ENCODE measurements at places on chromosomes 7 and 10.

DNA sequence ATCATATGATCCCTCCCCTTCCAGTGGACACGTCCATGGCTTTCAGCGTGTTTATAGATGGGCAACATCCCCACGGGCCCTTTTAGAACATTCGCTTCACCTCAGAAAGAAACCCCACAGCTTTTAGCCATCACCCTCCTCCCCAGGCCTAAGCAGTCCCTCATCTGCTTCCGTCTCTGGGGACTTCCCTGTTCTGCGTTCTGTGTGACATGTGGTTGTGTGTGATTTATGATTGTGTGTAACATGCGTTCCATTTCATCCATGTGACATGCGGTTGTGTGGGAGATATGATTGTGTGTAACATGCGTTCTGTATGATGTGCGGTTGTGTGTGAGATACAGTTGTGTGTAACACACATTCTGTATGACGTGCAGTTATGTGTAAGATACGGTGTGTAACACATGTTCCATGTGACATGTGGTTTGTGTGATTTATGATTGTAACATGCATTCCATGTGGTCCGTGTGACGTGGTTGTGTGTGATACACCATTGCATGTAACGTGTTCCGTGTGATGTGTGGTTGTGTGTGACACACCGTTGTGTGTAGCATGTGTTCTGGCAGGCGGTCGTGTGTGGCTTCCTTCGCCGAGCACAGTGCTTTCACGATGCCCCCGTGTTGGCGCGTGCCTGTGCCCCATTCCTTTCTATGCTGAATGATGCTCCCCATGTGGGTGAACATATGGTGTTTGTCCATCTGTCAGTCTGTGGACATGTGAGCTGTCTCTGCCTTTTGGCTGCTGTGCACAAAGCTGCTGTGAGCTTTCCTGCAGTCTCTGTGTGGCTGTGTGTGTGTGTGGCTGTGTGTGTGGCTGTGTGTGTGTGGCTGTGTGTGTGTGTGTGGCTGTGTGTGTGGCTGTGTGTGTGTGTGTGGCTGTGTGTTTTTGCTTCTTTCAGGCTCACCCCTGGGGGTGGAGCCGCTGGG is 26.2 kb downstream of the PWWP2B start:
- DNase-seq = no peak

DNA sequence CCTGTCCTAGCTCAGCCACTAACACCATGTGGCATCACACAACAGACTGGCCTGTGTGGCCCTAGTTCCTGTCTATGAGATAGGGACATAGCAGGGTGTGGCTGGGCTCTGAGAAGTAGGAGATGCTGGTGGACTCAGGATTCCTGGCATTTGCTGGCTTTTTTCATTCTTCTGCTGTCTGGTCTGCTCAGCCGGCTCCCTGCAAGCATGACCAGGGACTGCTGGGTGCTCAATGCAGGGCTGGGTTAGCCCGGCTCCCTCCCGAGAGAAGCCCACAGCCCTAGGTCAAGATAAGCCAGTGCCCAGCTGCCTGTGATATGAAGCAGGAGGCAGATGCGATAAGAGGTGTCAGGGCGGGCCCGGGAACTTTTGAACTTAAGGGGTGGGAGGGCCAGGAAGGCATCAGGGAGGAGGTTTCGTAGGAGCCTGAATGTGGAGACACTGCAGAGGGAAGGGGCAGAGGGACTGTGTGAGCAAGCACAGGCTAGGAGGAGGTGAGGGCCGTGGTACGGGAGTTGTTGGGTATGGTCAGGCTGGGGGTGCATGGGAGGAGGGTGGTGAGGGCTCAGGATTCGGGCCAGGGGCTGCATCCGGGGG is 3.5 kb downstream of the AQP1 start:
- no peak for DNase-seq

DNA sequence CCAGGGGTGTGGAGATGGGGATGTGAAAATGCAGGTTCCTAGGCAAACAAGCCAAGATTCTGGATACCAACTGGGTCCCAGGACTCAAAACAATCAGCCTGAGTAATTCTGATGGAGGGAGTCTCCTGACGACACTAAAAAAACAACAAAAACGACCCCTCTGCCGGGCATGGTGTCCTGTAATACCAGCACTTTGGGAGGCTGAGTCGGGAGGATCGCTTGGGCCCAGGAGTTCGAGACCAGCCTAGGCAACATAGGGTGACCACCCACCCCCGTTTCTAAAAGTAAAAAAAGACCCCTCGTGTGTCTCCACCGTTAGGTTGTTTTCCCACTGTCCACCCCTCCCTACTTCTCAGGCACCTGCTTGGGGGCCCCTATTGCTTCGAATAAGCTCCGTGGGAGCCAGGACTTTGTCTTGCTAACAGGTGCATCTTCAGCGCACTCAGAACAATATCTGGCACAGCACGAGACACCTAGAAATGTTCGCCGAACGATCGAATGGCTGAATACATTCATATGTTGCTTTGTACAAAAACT is 743 bp upstream of the NRF1 start:
- peak; percentile 11 for DNase-seq

DNA sequence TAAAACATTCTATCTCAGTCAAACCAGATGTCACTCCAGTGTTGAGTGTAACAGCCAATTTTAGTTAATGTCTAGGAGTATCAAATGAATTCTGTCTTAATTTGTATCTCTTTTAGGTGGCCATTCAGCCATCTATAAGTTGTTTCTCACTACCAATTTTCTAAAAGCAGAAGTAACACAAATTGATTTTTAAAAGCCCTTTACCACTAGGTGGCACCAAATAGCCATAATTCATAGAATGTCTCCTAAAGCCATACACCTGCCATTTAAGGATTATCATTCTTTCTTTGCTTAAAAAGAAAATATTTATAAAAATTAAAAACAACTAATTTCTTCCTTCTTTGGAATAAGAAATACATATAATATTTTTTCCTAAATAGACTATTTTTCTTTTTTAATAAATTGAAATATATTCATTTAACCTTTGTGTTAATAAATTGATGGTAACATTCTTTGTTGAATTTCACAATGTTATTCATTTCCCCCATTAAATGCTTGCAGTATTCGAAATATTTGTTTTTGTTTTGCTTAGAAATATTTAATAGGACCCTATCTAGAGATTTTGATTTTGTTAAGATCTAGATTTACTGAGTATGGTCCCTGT is 107.8 kb upstream of the PPP1R3A start:
- DNase-seq = no peak

GRCh38 chr7:155466142-155466813 is 8.3 kb downstream of the EN2 start:
- DNase-seq = no peak

GRCh38 chr10:74012480-74012879 is 14.6 kb downstream of the VCL start:
- DNase-seq = no peak

GRCh38 chr10:112732277-112732921 is 217.6 kb upstream of the TCF7L2 start:
- no peak for DNase-seq

- DNase-seq = no peak
Measured at GRCh38 chr7:727806-728460, 852 bp upstream of the PRKAR1B start.

- DNase-seq = peak; percentile 51
Measured at GRCh38 chr10:46223064-46223480, 63.7 kb upstream of the ANTXRL start.

- DNase-seq = no peak
Measured at GRCh38 chr10:48627984-48628609, 23.2 kb upstream of the ARHGAP22 start.

- DNase-seq = no peak
Measured at GRCh38 chr7:142793156-142793555, 22.4 kb downstream of the PRSS2 start.

DNA sequence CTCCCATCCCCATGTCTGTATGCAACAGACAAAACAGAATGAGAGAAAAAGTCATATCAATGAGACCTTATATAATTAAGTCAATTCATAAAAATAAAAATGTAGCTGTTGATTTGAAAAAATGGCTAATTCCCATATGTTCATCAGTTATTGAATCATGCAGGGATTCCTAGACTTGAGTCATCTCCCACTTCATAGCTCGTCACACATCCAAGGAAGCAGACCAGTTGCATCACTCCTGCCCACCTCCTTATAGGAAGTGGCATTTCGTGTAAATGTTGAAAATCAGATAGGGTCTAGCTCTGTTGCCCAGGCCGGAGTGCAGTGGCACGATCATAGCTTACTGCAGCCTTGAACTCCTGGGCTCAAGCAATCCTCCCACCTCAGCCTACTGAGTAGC is 56.1 kb upstream of the SH2B2 start:
- DNase-seq = no peak

GRCh38 chr10:110358869-110359629 is 54.3 kb upstream of the SMNDC1 start:
- DNase-seq = no peak

DNA sequence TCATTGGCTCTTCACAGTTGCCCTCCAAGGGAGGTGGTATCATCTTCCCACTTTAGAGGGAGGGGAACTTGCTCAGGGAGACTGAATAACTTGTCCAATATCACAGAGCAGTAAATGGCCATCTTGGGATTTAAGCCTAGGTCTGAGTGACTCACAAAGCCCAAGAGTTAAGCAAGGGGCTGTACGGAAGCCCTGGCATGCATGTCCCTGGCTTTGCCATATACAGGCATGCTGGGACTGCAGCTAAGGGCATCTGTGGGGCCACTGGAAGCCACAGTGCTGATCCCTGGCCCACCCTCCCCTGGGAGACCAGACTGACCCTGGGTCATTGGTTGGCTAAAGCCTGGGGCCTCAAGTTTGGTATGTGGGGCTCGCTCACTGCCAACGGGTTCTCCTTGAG is 3.1 kb downstream of the VSIR start:
- DNase-seq = no peak
